Stimulated activated CD4-positive, alpha-beta T cell treated with anti-CD3 and anti-CD28 coated beads, TNF-alpha, amount 100 ng/mL, for 1 hour (primary cell): ENCODE measurements at places on chromosomes 7 and 10.

DNA sequence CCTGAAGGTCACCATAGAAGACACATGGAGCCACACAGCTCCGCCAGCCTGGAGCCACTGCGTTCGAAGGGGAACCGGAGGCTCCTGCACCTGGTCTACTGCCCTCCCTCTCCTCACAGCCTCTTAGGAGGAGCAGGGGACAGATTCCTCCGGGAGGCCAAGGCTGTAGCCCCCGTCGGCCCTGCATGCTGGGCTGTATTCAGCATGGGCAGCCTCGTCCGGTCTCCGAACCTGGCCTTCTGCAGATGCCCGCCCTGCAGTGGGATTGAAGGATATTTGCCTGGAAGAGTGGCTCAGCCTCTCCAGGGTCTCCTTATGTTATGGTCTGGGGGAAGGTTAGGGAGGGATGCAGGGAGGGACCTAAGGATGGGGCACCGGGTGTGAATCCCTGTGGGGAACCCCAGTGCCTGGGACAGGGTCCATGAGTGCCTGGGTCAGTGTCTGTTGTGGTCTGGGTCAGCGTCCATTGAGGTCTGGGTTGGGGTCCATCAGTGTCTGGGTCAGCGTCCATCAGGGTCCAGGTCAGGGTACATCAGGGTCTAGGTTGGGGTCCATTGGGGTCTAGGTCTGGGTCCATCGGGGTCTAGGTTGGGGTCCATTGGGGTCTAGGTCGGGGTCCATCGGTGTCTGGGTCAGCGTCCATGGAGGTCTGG, 13.0 kb upstream of the SCART1 start:
- no peak for DNase-seq

GRCh38 chr7:69654849-69655707, 56.8 kb downstream of the AUTS2 start:
- no peak for DNase-seq

GRCh38 chr7:31253532-31253931, 87.0 kb downstream of the NEUROD6 start:
- DNase-seq = no peak

GRCh38 chr10:5038733-5039132, 35.1 kb upstream of the AKR1C2 start:
- DNase-seq = no peak

DNA sequence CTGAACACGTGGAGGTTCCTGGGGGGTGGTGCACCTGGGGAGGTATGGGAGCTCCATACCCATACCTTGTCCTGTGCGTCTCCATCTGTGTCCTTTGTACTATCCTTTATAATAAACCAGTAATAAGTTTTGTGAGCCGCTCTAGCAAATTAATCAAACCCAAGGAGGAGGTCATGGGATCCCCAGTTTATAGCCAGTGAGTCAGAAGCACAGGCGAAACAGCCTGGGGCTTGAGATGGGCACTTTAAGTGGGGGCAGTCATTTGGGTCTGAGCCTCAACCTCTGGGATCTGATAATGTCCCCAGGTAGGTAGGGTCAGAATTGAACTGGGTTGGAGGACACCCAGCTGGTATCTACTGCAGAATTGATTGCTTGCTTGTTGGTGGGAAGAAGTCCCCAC, 16.9 kb downstream of the SNX10 start:
- DNase-seq = no peak

GRCh38 chr7:8277394-8277982, 15.5 kb upstream of the ICA1 start:
- DNase-seq = no peak

DNA sequence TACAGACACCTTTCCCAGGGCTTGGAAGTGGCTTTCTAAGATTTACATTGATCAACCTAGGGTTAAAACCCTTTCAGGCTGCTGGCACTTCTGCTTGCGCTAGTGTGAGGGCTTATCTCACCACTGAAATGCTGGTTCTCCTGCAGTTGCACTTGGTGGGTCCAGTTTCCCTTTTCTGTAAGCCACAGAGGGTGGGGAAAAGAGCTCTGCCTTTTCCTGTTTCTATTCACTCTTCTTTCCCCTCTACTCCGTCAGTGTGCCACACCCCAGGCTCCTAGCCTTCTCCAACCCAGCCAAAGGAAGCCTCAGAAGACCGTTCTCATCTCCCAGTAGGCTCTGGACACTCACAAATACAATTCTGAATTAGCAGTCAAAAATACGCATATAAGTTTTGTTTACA, 19.0 kb upstream of the CAPZA2 start:
- DNase-seq = no peak

DNA sequence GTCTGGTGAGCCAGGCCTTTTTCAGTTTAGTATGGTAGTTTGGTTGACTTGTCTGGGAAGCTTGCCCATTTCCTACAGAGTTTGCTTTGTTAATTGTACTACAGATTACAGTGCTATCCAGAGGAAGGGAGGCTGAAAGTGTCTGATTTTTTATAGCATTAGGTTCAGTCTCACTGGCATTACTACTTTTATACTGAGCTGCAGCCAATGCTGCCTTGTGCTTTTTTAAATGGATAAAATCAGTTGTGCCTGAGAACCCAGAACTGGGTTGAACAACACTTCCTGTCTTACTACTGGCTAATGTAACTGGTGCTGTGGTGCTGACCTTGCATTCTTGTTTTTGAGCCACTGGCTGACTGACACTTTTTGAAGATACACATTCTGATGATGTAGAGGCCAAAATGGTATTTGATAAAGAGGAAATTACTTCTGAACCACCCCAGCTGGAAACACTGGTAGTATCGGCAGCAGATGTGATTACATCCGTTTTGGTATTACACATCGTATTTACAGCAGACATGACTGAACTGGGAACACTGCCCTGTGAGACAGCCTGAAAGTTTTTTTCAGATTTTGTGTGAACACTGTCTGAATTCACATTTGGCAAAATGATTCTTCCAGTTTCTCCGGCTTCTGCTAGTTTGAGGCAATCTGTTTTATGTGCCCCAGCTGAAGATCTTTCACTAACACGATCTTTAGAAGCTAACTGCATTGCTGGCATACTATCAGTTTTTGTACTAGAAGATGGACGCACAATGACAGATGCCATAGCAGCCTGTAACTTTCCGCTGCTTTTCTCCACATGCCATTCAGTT, 74.1 kb downstream of the NRBF2 start:
- no peak for DNase-seq
